ENCODE measurements at places on chromosomes 6 and 20. TPM values are rescaled to one million over a fixed set of nuclear protein-coding genes. Genes with fewer than 3 reads are reported as not detected.

The MYCT1 gene
- total RNA-seq: not detected

The ROS1 gene
- total RNA-seq: 0.17 TPM

The CLPSL2 gene
- 2.0 TPM for total RNA-seq

The FBXO30 gene
- total RNA-seq: 5.1 TPM

The MARCKS gene
- 12.4 TPM for total RNA-seq

The MLN gene
- total RNA-seq: not detected

The FAM217A gene
- not detected for total RNA-seq

The KCNG1 gene
- total RNA-seq: 14.7 TPM

The LCA5 gene
- 0.84 TPM for total RNA-seq

The CDKN1A gene
- 369 TPM for total RNA-seq

The RAET1L gene
- total RNA-seq: 0.44 TPM

The CST4 gene
- not detected for total RNA-seq

The ZNF311 gene
- total RNA-seq: 0.19 TPM

The F13A1 gene
- total RNA-seq: not detected

The MAS1 gene
- not detected for total RNA-seq

The LAMA2 gene
- total RNA-seq: 0.31 TPM

The GATA5 gene
- 0.37 TPM for total RNA-seq

The LY6G6C gene
- total RNA-seq: not detected

The OOEP gene
- total RNA-seq: not detected

The IP6K3 gene
- 0.80 TPM for total RNA-seq

The CAGE1 gene
- total RNA-seq: not detected

The VGLL2 gene
- not detected for total RNA-seq
